ENCODE measurements at places on chromosomes 4 and X. TPM values are rescaled to one million over a fixed set of nuclear protein-coding genes. Genes with fewer than 3 reads are reported as not detected.

DNA sequence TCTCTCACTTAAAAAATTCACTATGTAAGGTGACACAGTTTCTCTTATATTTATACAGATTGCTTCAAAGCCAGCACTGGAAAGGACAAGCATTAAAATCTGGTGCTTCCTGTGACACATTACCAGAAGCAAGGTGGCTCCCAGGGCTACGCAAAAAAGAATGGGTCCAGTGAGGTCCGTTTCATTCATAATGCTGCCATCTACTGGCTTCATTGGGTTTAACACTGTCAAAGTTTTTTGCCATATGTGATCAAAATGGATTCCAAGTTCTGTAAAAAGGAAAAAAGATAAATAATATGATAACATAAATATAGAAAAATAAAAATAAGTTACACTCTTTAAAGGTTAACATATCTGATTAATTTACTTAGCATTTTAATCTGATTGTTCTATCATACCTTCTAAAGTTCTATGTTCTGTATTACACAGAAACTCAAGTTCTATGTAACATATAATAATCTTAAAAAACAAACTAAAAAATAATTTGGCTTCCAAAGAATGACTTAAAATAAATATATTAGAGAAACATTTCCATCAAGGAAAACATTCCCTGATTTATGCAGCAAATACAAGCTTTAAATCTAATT, 22.1 kb downstream of the YIPF7 start:
- no peak for DNase-seq

DNA sequence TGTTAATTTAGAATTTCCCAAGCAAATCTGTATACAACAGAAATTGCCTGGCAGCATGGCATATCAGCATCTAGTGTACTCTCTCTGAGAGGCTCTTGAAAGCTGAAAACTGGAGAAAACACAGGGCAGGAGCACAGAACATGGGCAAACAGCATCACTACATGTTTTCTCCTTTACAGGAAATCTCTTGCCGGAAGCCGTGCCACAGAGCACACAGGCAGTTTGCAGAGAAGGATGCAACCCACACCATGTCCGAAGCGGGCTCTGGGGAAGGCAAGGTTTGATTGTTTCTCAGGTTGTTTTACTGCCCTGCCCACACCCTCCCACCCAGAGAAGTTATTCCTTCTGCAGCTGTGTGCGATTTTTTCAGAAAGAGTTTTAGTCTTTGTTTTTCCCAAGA, 41.1 kb upstream of the FAM9C start:
- DNase-seq: no peak

- no peak for DNase-seq
These were observed 3.3 kb upstream of the KIAA1210 start for GRCh38 chrX:119130911-119131310.

DNA sequence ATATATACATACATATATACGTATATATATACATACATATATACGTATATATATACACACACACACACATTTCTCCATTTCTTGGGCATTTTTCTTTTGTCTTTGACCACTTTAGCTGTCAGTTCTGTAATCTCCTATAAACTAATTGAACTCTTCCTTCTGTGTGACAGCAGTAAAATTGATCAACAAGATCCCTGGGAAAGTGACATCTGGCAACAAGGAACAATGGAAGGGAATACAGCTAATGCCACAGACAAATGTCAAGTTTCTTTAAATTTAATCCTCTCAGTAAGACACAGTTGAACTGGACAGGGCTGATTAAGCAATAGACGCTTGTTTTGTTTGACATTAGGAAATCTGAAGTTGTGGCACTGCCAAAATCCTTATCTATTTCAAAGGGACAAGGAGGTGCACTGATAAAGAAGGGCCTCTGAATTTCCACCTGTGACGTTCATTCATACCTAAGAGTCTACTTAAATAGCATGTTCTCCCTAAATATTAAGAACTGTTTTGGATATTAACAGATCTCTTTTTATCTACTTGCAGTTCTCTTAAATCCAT, 126.9 kb downstream of the RNF150 start:
- DNase-seq: no peak

- no peak for DNase-seq
These were observed 29.6 kb upstream of the CHRNA9 start for GRCh38 chr4:40305328-40306170.

GPR119 gene
- total RNA-seq: not detected

MAGEH1 gene
- 44.2 TPM for total RNA-seq

Data from uterus (tissue), 4 donors.